ENCODE measurements at places on chromosomes 1 and 21.

DNA sequence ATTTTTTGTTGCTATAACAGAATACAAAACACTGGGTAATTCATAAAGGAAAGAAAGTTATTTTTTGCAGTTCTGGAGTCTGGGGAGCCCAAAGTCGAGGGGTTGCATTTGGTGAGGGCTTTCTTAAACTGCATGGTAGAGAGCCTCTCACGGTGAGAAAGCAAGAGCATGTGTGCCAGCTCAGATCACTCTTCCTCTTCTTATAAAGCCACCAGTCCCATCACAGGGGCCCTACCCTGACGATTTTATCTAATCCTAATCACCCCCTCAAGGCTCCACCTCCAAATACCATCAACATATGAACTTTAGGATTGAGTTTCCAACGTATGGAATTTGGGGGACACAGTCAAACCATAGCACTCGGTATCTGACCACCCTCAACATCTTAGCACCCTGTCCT, 1.0 kb upstream of the STRIP1 start:
- no peak for DNase-seq

DNA sequence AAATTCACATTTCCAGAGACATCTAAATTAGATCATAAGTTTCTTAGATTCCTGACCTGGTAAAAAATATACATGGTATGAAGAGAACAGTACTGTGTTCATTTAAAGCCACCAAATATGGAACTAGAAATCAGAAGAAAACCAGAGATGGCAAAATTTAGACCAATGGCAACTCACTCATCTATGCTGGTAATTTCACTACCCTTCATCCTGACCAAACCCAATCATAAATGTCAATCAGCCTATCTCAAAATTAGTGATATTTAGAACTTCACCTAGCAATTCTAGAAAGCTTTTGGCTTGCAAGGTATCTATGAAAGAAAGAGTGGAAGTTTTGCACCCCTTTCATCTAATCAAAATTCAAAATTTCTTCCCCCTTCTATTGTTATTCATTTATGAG, 107.7 kb downstream of the NIBAN1 start:
- DNase-seq, result no peak

GRCh38 chr1:25523542-25523941, 19.9 kb upstream of the LDLRAP1 start:
- DNase-seq, result no peak

DNA sequence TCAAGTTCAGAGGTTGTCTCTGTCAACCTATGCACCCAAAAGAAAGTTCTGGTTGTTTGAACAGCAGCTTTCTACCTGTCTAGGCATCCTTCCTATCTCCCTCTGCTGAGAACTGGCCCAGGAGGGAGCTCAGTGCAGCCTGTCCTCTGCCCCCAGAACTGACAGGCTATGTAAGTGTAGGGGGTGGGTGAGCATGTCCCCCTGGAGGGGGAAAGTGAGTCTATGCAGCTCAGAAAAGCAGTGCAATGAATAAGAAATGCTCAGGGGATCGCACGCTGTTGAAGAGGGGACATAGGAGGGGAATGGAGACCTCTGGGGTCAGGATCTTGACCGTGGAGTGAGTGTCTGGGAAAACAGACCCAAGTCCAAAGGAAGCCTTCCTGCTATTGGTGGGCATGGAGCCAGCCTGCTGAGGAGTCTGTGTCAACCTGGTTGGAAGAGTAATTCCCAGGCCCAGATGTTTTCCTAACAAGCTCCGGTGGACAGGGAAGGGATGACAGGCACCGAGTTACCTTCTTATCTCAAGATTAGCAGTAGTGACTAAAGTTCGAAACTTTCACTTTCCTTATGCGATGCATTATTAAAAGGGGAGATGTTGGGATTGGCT, 26.1 kb upstream of the FHAD1 start:
- no peak for DNase-seq

GRCh38 chr1:109838838-109839240, 71.8 kb upstream of the CSF1 start:
- DNase-seq, result no peak

- DNase-seq, result no peak
Observed at GRCh38 chr21:35573472-35574374, 486.6 kb downstream of the SETD4 start.

GRCh38 chr21:26167593-26167992, 3.0 kb downstream of the APP start:
- DNase-seq, result no peak

- no peak for DNase-seq
Observed at GRCh38 chr1:4880626-4881025, 226.2 kb downstream of the AJAP1 start.
